Karpas-422 (cell line): ENCODE measurements at places on chromosomes 7 and 10.
A peak's percentile ranks its signal among the peaks of the same experiment; 100 is the strongest.

DNA sequence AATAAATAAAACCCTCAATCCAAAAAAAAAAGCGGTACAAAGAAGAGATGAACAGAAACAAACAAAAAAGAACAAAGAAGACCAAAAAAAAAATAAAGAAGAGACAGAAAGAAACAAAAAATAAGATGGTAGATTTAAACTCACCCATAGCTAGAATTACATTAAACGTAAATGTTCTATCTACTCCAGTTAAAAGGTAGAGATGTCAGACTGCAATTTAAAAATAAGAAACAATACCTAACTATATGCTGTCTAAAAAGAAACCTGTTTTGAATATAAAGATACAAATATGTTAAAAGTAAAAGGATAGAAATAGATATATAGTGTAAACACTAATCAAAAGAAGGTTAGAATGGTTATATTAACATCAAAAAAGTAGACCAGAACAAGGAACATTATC lies 31.7 kb upstream of the ANAPC16 start:
- no peak for DNase-seq

GRCh38 chr10:34137955-34138354 lies 677.1 kb downstream of the PARD3 start:
- DNase-seq = no peak

- DNase-seq = peak; percentile 2
Measured at GRCh38 chr7:123538189-123538714, 3.9 kb upstream of the IQUB start.

DNA sequence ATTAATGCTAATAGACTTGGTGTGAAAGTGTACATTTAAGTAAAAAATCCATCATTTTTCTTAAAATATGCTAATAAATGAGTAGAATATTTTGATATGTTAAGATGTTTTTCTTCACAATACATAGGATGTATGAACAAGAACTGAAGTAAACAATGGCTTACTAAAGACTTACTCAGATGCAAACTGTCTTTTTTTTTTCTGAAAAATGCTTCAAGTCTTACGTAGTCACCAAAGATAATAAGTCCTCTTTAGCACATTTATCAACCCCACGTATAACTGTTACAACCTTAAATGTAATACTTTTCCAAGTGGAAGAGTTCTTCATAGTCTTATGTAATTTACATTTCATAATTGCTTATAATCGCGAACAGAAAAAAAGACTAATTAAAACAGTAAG lies 54.8 kb downstream of the MDFIC start:
- no peak for DNase-seq

- DNase-seq = no peak
Measured at GRCh38 chr7:128116740-128117139, 85.5 kb upstream of the LRRC4 start.

DNA sequence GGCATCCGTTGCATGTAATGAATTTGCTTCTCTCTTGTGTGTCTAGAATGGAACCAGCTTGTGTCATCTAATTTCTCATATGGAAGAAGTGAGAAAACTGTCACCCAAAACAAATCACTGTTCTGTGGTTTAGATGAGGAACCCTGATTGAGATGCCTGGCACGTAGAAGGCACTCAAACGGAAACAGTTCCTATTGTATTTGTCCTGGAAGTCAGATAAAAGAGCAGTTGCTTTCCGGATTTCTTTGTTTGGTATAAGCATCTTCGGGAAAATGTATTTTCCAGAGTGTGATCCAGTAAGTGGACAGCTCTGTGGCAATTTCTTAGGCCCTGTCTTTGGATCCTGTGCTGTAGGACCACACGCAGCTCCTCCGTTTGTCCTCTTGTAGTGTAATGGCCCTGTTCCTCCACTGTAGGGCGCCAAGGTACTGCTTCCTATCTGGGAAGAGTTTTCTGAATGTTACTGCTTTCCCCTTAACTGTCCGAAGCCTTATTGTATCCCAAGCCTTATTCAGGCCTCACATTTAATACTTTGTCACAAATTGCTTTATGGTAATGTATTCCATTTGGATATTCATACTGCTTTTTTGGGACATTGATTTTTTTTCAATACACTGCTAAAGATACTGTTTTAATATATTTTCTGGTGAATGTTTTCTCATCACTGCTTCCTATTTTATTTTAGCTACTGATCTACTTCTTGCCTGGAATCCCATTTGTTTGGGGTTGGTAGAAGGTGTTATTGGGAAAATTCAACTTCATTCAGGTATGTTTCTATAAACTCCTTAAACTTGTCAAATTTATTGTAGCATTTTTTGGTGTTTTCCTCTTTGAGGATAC lies 24.8 kb downstream of the INPP5F start:
- DNase-seq = peak; percentile 88
